ENCODE measurements at places on chromosomes 1 and 21.

DNA sequence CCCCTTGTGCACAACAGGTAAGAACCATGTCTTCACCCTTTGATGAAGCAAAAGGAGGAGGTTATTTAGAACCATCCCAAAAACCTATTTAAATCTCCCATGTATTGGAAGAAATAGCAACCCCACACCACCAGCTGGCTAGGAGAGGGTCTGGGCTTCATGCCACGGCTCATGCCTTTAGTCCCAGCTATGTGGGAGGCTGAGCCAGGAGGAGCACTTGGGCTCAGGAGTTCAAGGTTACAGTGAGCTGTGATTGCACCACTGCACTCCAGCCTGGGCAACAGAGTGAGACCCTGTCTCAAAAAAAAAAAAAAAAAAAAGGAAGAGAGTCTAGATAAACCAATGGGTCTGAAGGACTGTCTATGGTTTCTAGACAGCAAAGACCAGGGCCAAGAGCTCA is 197.9 kb upstream of the COA6 start:
- no peak for DNase-seq

GRCh38 chr1:171809834-171810233 is 28.4 kb downstream of the METTL13 start:
- no peak for DNase-seq

DNA sequence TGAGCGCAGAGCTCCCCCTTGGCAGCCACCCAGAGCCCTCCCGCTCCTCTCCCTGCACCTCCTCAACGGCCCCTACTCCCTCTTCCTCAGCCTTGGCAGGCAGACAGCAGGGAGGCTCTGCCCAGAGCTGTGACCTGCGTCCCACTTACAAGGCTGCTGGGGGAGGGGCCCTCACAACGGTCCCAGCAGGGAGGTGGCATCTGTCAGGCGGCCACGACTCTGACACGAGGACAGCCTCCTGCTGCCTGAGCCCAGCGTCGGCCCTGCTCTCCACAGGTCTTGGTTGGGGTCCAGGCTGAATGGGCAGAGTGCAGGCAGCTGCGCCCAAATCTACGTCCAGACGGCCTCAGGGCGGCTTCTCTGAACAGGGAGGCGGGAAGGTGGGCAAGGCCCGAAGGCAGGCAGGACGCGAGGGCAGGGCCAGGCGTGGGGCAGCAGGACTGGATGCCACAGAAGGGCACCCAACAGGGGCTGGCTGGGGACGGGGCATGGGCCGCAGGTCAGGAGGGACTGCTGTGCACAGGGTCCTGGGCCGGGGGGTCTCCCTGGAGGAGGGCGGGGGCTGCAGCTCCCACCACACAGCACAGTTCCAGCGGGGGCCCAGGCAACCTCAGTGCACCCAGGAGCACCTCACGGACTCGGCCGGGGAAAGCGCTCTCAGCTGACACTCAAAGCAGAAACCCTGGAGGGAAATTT is 7.5 kb downstream of the SLC19A1 start:
- no peak for DNase-seq

DNA sequence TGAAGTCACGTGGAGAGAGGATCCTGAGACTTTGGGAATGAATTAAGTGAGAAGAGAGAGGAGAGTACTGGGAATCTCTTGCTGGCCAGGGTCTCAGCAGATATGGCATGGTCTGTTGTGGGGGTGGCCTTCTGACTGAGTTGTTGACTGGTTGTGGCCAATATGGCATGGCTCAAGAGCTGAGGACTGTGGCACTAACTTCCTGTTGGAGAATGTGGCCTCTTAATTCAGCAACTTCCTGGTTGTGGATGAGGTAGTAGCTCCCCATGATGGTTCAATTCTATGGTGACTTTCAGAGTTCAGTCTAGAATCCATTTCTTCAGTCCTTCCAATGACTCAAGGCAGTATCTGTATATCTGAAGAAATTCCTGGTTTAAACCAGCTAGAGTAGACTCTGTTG is 44.7 kb upstream of the PAXBP1 start:
- DNase-seq, result no peak

DNA sequence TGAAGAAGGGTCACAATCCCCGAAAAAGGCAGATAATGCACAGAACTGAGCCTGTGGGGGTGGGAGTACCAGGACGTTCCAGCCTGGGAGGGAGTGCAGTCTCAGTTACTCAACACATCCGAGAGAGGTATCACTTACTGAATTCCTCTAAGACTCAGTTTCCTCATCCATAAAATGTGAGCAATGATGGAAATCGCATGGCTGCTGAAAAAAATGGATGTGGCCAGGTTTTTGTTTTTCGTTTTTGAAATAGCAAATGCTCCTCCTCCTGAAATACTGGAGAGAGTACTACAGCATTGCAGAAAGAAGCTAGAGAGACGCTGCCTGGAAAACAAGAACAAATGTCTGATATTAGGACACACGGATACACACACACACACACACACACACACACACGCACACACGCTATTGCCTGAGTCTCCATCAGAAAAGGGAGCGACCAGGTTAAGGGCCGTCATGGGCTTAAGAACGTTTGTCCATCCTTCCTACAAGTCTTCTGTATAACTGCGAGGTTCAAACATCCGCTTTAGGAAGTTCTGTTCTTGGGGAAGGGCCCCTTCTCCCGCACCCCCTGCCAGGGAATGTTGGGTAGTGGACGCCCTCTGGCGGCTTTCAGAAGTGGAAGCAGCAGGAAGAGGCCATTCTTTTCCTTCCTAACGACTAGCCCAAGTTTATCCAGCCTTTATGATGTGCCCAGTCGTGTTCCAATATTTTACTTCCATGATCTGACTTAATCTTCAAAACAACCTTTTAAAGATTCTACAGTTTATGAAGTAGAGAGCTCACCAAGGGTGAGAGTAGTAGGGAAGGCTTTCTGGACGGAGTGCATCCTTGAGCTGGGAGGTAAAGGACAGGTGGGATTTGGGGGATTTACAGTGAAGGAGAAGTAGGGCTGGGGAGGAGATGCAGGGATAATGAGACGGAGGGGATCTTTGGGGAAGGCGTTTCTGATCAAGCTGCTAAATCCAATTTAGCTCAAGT is 699 bp upstream of the NES start:
- DNase-seq, result peak; percentile 56

DNA sequence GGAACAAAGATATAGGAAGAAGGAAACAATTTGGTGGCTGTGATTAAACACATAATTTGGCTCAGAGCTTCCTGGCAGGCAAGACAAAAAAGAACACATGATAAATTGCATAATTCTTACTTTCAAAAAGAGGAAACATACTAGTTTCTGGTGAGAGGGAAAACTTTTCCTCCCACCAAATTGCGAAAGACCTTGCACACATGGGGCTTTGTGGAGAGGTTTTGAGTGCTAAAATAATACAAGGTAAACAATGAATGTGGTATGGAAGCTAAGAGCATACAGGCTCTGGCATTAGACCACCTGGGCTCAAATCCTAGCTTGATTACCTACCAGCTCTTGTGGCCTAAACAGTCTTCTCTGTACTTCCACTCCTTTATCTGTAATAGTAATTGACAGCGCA is 140.2 kb upstream of the HOOK1 start:
- DNase-seq, result peak; percentile 81

- no peak for DNase-seq
Measured at GRCh38 chr1:42844592-42845140, 1.7 kb upstream of the ZNF691 start.

DNA sequence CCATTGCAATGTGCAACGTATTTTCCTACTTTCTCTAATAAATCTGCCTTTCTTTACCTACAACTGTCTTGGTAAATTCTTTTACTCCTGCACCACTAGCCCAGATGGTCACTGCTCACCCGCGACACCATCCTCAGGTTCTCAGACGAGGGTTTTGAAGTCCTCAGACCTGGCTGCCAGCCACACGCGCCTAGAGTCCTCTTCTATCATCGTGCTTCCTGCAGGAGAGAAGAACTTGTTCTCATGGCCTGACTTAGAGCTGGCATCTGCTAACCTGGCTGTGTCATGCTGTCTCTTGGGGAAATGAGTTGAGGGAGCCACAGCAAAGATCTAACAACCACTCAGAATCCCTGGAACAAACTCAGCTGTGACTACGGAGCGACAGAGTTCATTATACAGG is 30.3 kb upstream of the PGBD5 start:
- DNase-seq, result no peak

- no peak for DNase-seq
Measured at GRCh38 chr1:230322967-230323547, 103.1 kb downstream of the PGBD5 start.

DNA sequence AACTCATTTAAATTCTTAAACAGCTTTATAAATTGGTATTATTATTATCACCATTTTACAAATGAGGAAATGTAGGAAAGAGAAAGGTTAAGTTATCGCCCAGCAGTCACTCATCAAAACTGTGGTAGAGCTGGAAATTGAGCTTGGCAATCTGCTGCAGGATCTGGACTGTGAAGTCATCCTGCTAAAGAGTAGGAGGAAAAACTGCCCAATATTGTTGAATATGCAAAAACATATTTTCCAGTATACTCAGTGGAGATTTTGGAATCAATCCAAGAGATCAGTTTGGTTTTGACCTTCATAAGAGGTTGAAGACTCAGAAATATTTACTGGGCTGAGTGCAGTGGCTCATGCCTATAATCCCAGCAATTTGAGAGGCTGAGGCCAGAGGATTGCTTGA is 16.9 kb upstream of the RC3H1 start:
- DNase-seq, result no peak

DNA sequence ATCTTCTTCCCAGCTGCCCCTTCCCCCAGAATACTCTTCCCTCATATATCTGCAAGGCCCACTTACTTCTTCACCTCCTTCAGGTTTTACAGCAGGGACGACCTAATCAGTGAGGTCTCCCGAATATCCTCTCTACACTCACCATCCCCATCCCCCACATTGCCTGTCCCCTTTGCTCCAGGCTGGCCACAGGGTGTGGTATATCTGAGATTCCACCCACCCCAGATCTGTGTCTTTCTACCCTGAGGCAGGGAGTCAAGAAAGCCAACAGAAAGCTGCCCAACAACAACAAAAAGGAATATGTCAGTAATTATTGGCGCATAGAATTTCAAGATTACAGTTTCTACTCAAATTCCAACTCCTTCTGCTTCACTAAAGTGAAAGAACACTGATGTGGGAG is 30.0 kb upstream of the OPRD1 start:
- no peak for DNase-seq

Measured in bone marrow (tissue), 2 donors.